ENCODE measurements at places on chromosomes 1 and 21. TPM values are rescaled to one million over a fixed set of nuclear protein-coding genes. Genes with fewer than 3 reads are reported as not detected.

Gene ZMYND12
- 0.46 TPM for total RNA-seq

Gene CELA3B
- total RNA-seq = not detected

Gene PTPN14
- total RNA-seq = 10.7 TPM

Gene NAXE
- 164 TPM for total RNA-seq

Gene SELENBP1
- 7.5 TPM for total RNA-seq
